ENCODE measurements at places on chromosomes 7 and 10.
A peak's percentile ranks its signal among the peaks of the same experiment; 100 is the strongest.

- no peak for DNase-seq
These were observed 59.6 kb downstream of the TMEM270 start for GRCh38 chr7:73920406-73921134.

DNA sequence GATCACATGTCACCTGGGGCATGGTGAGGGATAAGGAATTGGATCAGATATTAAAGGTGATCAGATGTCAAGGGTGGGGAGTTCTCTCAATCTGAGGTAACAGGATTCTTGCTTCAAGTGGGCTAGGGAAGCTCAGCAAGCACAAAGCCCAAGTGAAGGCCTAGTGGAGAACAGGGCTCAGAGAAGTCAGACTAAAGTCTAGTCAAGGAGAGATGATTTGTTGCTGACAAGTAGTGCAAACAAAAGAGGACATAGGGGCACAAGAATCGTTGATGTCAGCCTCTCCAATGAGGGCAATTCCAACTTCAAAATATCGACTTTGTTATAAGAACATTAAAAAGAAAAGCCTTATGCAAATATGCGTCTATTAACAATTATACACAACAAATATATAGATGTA, 852.8 kb upstream of the CELF2 start:
- DNase-seq: no peak

DNA sequence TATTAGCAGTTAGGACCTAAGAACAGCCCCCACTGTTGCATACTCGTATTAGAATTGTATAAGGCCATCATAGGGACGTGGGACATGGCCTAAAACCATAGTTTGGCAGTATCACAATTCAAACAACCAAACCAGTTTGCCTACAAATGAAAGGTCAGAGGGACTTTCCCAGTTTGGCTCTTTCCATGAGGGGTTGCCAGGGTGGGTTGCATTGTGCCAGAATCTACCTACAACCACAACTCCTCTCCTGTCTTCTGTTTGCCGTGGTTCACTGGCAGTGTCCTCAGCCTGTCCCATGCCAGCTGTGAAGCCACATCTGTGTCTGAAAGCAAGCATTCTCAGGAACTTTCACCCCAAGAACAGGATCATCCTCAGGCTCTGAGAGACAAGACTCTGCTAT, 44.5 kb downstream of the PIK3AP1 start:
- DNase-seq: no peak

DNA sequence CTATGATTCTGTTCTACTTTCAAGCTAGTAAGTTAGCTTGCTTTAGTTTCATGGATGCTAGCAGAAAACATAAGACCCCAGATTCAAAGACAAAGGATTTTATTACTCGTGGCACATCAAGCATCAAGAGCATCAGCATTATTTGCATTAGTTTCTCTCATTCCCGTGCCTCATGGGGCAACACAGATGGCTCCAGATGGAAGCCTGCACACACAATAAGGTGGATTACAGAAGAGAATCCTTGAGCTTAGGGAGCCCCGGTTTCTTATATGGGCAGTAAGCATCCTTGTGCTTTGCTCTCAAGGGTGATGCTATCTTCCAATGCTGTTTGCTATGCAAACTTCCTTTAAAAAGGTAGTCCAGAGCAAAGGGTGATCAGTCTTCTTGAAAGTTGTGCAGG, 10.7 kb upstream of the CAPZA2 start:
- no peak for DNase-seq

DNA sequence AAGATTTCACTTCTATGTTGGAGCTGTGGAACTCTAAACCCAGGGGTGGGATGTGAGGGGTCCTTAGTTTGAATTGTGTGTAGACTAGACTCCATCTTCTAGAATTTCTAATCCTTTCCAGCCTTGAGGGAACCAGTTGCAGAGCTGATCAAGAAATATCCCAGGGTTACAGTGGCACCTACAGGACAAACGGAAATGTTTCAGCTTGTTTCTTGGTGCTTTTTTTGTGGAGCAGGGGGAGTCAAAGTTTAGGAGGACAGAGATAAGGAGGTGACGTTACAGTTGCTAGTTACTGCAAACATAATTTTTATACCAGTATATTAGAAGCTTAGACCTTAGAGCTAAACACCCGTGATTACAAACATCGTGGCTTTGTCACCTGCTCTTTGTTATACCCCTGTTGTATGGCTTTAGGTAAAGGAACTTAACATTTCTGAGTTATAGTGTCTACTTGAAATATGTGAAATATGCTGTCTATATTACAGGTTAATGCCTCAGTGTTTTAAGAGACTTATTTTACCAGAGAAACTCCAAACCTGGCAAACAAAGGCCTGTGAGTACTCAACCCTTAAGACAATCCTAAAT, 84.5 kb upstream of the DYNC1I1 start:
- peak; percentile 47 for DNase-seq
